ENCODE measurements at places on chromosomes 5 and 9.

- DNase-seq: no peak
These were observed 6.0 kb upstream of the LCP2 start for GRCh38 chr5:170303549-170303948.

DNA sequence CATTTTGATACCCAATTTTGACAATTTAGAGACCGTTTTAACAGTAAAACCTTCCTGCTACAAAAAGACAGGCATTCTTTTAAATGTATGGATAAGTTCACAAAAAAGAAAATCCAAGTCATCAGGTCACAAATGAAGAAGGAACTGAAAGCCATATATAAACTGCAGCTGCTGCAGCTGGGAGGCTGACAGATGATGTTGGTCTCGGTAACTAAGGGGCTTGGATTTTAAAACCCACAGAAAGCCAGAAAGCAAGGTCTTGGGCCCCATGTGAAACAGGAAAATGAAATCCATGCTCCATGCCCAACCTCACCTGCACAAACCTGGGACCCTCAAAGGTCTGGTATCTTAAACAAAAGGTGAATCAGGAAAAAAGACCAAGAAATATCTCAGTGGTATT lies 15.7 kb upstream of the C5orf34 start:
- no peak for DNase-seq

GRCh38 chr9:98656511-98656910 lies 52.2 kb downstream of the GABBR2 start:
- DNase-seq: no peak

- no peak for DNase-seq
These were observed 8.7 kb downstream of the FAM193B start for GRCh38 chr5:177545487-177546257.

GRCh38 chr5:139698490-139699146 lies 50.5 kb downstream of the CXXC5 start:
- peak; percentile 29 for DNase-seq

- no peak for DNase-seq
These were observed 61.0 kb upstream of the SMIM23 start for GRCh38 chr5:171724468-171725204.

DNA sequence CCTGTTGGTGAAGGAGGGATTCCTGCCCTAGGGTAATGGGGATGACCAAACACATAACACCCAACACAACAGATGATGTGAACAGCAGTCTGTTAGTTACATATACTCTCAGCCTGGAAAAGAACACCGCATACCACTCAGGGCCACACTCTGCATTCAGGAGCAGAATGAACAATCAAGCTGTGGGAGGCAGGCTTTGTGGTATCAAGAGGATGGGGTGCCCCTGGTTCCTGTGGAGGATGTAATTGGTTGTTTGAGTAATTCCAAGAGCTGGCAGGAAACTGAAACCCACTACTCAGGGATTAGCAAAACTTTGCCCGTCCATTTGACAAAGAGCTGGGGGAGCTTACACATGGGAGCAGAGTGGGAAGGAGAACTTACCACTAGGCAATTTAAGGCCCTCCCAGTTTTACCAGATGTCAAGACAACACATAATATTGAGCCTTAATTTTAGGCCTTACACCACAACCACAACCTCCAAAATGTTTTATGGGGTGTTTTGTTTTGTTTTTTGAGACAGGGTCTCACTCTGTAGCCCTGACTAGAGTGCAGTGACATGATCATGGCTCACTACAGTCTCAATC lies 15.6 kb upstream of the PRKAA1 start:
- DNase-seq: no peak

DNA sequence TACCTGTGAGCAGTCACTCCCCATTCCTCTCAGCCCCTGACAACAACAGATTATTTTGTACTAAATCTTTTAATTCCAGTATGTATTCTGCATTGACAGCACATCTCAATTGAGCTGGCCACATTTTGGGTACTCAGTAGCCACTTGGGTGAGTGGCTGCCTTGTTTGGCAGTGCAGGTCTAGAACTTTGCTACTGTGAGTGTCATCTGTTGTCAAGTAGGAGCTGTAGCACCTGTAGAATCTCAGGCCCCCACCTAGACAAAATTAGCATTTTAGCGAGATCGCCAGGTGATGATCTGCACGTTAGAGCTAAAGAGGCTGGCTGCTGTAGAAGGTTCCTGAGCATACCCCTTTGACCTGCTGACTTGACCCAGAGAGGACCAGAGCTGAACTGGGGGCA lies 44.4 kb upstream of the CPEB4 start:
- DNase-seq: no peak

DNA sequence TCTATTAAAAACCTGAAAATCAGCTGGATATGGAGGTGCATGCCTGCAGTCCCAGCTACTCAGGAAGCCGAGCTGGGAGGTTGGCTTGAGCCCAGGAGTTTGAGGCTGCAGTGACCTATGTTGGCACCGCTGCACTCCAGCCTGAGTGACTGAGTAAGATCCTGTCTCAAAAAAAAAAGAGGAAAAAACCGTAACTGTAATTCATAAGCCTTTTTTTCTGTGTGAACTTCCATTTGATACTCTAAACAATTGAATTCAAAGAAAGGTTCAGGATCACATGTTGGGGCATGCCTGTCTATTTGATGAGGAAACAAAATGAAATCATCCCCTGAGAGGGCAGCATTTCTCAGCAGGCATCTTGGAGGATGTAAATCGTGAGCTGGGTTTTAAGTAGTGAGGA lies 38.8 kb downstream of the ITGA2 start:
- peak; percentile 84 for DNase-seq

- peak; percentile 10 for DNase-seq
These were observed 83.5 kb upstream of the MINAR2 start for GRCh38 chr5:129664336-129664937.

GRCh38 chr5:135439231-135440205 lies 7.6 kb downstream of the DCANP1 start:
- no peak for DNase-seq

- no peak for DNase-seq
These were observed 59.9 kb upstream of the ZFR start for GRCh38 chr5:32504329-32504988.

GRCh38 chr5:150140830-150141229 lies 14.8 kb downstream of the PDGFRB start:
- no peak for DNase-seq

GRCh38 chr5:176790941-176791340 lies 19.4 kb upstream of the UNC5A start:
- no peak for DNase-seq

GRCh38 chr9:97900738-97901565 lies 21.3 kb downstream of the TRMO start:
- DNase-seq: no peak

DNA sequence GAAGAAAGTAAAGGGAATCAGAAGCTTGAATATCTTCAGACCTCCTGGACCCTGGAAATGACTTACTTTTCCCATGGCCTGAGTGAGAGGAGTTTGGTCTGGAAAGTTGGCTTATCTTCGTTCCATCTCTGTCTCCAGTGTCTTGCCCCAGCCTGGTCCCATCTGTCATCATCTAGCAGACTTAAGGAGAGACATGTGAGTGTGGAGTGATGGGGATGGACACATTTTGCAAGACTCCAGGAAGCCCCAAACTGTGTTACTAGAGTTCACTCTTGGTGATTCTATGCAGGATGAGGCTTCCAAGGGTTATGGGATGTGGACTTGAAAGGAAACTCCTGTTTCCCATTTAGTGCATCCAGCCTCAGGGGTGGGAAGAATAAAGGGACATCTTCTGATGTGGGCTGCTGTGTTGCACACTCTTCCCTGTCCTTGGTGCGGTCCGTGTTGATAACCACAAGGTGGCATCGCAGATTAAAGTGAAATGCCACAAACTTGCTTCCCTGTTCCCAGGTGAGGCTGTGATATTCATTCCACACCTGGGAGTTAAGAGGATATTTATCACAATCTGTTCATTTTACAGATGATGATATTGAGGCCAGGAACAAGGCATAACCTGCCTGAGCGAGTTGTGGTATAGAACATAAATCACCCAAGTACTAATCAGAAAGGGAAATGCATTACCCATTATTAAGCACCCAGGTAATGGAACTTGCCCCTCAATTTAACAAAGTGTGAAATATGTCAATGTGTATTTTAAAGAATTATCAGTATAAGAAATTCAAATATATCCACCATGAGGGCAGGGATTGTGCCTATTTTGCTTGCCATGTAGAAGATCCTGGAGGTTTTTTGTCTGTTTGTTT lies 269.9 kb upstream of the PAPPA start:
- no peak for DNase-seq

DNA sequence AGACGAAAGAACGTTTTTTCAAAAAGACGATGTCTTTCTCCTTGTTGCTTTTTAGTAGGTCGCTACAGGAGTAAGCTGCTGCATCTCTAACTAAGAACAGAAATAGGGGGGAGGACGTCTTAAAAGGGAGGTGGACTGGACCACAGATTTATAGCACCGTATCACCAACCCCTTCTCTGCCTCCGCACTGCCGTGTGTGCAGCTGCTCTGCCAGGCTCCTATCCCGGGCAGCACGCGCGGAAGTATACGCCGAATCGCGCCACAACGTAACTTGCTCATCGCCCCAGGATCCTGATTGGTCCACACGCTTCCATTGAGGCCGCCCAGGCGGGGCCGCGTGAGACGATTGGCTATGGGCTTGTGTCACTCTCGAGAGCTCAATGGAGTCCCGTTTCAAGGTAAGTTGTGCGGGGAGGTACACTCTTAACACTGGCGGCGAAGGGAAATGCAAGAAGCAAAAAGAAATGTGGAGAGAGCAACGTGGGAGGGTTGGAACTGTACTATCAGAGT lies at the start of gene ELAVL2:
Gene ELAVL2, minus strand, starts transcription at position 121 of the 510 bp plus-strand sequence. CDS start 64,006 bp downstream, outside the sequence.
- DNase-seq: peak; percentile 45

GRCh38 chr9:99234618-99235017 lies 12.5 kb downstream of the SEC61B start:
- DNase-seq: no peak

- no peak for DNase-seq
These were observed 977 bp upstream of the PRDM12 start for GRCh38 chr9:130663258-130663976.

DNA sequence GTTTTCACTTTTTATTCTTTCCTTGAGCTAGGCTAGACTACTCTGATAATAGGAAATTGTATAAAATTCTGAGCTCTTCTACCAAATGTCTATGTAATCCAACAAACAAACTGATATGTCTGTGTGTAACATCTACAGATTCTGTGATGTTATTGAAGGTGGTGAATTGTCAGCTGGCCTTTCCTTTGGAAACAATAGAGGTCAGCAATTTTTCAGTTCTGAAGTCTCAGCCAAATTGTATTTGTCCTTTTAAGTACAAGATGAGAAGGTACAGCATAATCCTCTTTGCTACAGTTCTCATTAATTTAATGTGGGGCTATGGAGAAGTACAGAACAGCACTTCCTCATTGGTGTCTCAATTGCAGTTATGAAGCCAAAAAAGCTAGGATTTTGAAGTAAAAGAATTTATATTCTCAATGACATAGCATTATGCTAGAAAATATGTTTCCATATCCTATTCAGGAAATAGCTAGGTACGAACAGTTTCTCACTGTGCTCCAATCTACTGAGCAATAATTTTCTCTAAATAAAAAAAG lies 198.0 kb downstream of the HINT1 start:
- DNase-seq: no peak

Measured in pulmonary artery endothelial cell (primary cell).